Activated CD4-positive, alpha-beta T cell treated with anti-CD3 and anti-CD28 coated beads for 36 hours (primary cell): ENCODE measurements at places on chromosomes 5 and 9.
A peak's percentile ranks its signal among the peaks of the same experiment; 100 is the strongest.

DNA sequence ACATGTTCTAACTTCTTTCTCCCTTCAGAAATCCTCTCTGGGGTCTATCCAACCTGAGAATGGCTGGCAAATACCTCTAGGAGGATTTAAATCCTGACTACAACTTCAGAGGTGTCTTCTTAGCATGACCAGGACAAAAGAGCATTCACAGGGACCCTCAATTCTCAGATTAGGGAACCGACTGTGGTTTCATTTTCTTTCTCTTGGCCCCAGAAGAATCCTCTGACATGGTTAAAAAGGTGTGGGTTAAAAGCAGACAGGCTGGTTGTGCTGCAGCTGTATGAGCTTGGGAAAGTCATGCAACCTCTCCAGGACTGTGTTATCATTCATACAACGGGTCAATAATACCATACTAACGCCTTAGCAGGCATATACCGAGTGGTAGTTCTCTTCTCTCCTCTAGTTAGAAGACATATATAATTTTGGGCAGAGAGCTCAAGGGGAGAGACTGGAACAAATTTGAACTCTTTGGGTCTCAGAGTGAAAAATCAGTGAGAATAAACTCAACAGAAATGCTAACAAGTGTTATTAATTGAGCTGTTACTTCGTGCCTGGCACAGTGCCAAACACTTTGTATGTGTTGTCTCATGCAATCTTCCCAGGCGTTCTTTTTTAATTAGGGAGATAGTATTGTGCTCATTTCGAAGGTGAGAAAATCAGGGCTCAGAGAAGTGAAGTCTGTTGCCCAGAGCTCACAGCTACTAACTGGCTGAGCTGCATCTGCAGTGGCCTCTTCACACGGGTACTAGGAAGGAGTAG lies 35.2 kb downstream of the INSYN2B start:
- no peak for DNase-seq

DNA sequence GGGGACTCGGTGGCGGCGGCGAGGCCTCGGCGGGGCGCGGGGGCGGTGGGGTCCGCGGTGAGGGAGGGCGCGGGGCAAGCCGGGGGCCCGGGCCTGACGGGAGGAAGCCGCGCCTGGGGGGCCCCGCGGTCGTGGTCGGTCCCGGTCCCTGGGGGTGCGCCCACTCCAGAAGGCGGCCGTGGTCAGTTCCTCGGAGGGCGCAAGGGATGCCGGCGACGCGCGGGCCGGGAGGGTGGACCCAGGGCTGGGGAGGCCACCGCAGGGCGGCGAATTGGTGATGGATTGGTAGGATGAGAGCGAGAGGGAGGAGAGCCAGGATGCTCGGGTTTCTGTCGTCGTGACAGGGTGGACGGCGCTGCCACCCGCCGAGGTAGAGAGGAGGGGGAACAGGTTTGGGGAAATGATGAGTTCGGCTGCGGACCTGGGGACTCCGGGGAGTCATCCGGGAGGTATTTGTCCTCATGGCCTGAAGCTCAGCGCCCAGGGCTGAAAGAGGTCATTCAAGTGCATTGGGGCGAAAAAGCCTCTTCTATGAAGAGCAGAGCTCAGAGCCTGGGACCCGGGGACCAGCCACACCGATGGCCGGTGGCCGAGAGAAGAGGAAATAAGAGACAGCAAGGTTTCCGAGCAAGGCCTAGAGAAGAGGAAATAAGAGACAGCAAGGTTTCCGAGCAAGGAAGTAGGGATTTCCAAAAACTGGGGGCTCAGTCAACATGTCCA lies 557 bp downstream of the GNG10 start:
- peak; percentile 58 for DNase-seq

- no peak for DNase-seq
Measured at GRCh38 chr9:132042324-132042723, 37.3 kb downstream of the MED27 start.

- DNase-seq, result peak; percentile 92
Measured at GRCh38 chr9:77456829-77457437, 191.2 kb downstream of the GNA14 start.

GRCh38 chr9:135565141-135565628 lies 3.6 kb downstream of the PAEP start:
- no peak for DNase-seq

DNA sequence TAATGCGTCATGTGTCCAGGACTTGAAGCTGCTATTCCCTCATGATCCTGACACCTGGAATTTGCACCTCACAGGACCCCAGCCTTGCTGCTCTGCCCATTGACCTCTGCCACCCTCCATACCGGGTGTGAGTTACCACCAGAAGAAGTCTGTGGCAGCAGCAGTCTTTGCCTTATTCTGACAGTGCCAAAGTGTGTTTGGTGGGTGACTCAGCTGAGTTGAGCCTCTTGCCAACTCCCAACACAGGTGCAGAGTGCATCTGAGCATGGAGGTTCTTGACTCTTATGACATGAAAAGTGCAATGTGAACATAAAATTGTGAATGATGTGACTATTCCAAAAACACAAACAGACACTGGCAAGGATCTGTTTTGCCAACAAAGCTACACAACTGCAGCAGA lies 1166.5 kb upstream of the CDH18 start:
- no peak for DNase-seq

DNA sequence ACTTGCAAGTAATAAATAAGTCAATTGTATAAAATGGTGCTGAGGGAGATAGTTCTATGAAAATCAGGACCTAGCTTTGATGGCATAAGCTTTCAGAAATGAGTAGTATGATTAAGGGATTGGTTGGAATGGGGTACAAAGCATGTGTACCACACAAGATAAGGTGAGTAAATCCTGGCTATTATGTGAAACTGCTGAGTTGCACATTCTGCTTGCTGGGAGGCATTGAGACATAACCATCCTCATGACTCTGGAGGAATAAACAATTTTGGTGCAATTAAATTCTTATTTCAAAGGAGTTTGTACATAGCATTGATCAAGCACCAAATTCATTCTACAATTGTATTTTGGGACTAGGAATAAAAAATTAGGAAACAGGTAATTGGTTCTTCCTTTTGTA lies 755.2 kb upstream of the ACO1 start:
- no peak for DNase-seq
